Suppressor macrophage treated with lipopolysaccharide for 1 hour (primary cell): ENCODE measurements at places on chromosomes 6 and 20.

- DNase-seq = no peak
These were observed 32.4 kb downstream of the TRAF3IP2 start for GRCh38 chr6:111573131-111573883.

DNA sequence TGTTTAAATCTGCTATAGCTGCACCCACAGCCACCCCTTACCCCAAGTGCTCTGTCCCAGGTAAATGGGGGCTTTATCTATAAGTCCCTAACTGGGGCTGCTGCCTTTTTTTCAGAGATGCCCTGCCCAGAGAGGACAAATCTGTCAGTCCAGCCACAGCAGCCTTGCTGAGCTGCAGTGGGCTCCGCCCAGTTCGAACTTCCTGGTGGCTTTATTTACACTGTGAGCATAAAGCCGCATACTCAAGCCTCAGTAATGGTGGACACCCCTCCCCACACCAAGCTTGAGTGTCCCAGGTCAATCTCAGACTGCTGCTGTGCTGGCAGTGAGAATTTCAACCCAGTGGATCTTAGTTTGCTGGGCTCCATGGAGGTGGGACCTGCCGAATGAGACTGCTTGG is 505.2 kb downstream of the CBLN4 start:
- DNase-seq = no peak

- peak; percentile 40 for DNase-seq
These were observed 27.9 kb downstream of the FOXO3 start for GRCh38 chr6:108588586-108588985.

- no peak for DNase-seq
These were observed 48.4 kb downstream of the FOXF2 start for GRCh38 chr6:1437553-1438406.

DNA sequence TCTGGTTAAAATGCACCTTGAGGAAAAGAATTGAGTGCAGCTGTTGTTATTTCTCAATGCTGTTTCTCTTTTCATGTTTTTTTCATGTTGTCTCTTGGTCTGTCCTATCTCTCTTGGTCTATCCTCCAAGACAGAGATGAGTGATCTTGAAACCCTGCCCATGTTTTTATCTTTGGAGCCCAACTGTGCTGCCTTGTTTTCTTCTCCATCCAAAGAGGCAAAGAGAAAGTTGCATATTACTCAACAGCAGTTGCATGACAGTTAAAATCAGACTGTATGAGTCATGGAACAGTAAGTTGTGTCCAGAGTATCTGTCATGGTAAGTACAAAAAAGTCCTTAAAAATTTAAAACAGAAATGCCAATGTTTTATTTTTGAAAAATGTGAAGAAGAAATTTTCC is 26.2 kb downstream of the BCAS1 start:
- DNase-seq = peak; percentile 62

- DNase-seq = no peak
These were observed 1.5 kb downstream of the MAP7 start for GRCh38 chr6:136548582-136549299.

DNA sequence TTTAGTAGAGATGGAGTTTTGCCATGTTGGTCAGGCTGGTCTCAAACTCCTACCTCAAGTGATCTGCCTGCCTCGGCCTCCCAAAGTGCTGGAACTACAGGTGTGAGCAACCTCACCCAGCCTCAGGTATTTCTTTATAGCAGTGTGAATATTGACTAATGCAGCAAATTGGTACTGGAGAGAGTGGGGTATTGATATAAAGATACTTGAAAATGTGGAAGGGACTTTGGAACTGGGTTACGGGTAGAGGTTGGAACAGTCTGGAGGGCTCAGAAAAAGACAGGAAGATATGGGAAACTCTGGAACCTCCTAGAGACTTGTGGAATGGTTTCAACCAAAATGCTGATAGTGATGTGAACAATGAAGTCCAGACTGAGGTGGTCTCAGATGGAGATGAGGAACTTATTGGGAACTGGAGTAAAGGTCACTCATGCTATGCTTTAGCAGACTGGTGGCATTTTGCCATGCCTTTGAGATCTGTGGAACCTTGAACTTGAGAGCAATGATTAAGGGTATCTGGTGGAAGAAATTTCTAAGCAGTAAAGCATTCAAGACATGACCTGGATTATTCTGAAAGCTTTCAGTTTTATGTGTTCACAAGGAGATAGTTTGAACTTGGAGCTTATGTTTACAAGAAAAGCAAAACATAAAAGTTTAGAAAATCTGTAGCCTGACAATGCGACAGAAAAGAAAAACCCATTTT is 127.2 kb downstream of the DTNBP1 start:
- DNase-seq = no peak

DNA sequence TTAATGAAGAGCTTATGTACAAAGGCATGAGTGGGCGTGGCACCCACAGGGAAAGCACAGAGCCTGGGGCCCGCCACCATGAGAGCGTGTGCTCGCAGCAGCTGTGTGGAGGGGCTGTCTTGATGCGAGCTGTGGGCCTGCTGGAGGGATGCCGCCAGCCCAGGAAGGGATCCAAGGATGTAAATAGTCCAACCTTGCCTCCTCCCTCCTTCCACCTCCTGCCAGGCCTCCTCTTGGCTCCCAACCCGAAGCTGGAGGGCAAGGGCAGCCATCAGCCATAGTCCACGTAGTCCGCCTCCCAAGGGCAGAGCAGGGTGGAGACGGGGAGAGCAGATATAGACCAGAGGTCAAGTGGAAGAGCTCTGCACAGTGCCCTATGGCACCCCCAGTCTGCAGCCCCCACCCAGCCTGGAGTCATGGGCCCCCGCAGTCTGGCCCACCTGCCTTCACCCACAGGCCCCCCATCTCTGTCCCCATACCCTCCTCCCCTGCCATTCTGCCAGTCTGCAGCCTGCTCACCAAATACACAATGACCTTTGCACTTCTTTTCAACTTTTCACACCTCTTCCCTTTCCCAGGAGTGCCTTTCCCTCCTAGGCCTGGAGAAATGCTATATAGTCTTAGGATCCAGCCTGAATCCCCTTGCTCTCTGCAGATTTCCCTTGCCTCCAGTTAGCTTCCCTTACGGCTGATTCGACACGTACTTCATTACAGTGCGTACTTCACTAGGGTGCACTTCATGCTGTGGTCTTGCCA is 77.1 kb downstream of the SHLD1 start:
- no peak for DNase-seq

- DNase-seq = peak; percentile 48
These were observed 126.7 kb downstream of the UNC5CL start for GRCh38 chr6:40912158-40912946.

- no peak for DNase-seq
These were observed 24.0 kb downstream of the HBS1L start for GRCh38 chr6:135030532-135031178.

GRCh38 chr20:39777610-39778009 is 815.5 kb downstream of the DHX35 start:
- no peak for DNase-seq

DNA sequence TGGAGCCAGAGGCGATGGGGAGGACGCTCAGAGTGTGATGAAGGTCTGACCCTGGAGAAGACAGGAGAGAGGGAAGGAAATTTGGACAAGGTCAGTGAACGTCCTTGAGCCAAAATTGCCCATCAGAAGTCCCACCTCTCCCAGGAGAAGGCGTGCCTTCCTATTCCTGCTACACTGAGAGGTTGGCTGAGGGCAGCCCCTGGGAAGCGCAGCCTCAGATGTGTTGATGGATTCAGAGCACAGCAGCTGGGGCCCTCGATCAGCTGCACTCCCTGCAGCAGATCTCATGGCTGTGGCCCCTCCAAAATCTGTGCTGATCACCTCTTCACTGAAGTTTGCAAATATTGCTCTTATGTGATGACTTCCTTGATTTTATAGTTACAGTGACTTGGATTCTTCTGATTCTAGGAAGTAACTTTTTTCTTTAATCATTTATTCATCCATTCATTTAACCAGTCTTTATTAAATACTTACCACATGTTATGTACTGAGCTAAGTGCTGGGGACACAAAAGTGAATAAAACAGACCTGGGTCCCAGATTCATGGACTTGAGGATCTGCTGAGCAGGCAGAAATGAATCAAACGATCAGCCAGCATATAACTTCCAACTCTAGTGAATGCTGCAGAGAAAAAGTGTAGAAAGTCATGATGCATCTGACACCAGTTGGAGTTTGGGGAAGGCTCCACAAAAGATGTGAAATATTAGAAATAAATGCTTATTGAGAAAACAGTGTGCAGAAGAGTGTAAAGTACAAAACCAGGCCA is 69.6 kb upstream of the ARMC2 start:
- no peak for DNase-seq

GRCh38 chr6:140271759-140272377 is 897.4 kb upstream of the CITED2 start:
- peak; percentile 12 for DNase-seq

DNA sequence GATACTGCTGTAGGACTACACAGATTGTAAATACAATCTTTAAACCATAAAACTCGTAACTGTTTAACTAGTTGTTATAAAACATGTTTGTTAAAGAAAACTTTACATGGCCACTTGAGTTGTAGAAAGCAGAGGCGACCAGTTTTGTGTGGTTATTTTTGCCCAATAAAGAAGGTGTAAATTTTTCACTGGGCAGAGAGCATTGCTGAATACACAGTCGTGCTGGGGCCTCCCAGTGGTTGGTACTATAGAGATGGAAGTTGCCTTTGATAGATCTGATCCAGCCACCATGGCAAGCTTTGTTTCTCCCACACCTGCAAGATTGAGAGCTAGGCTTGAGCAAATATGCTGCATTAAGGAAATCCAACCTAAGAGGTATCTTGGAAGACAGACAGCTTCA is 34.0 kb upstream of the YWHAB start:
- no peak for DNase-seq

- peak; percentile 77 for DNase-seq
These were observed 75.9 kb downstream of the UTRN start for GRCh38 chr6:144361016-144361415.

GRCh38 chr20:64067733-64068307 is 4.8 kb downstream of the TCEA2 start:
- no peak for DNase-seq

DNA sequence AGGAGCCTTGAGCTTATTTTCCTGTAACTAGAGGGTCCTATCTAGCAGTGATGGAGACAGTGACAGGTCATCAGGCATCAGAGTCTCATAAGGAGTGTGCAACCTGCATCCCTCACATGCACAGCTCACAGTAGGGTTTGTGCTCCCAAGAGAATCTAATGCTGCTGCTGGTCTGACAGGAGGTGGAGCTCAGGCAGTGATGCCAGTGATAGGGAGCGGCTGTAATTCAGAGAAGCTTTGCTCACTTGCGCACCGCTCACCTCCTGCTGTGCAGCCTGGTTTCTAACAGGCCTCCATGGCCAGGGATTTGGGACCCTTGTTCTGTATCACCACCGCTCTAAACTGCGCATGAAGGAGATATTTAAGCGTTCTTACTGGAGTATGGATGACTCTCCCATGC is 5.3 kb downstream of the KIF25 start:
- DNase-seq = no peak

- no peak for DNase-seq
These were observed 490.4 kb upstream of the HS3ST5 start for GRCh38 chr6:114833211-114833610.

DNA sequence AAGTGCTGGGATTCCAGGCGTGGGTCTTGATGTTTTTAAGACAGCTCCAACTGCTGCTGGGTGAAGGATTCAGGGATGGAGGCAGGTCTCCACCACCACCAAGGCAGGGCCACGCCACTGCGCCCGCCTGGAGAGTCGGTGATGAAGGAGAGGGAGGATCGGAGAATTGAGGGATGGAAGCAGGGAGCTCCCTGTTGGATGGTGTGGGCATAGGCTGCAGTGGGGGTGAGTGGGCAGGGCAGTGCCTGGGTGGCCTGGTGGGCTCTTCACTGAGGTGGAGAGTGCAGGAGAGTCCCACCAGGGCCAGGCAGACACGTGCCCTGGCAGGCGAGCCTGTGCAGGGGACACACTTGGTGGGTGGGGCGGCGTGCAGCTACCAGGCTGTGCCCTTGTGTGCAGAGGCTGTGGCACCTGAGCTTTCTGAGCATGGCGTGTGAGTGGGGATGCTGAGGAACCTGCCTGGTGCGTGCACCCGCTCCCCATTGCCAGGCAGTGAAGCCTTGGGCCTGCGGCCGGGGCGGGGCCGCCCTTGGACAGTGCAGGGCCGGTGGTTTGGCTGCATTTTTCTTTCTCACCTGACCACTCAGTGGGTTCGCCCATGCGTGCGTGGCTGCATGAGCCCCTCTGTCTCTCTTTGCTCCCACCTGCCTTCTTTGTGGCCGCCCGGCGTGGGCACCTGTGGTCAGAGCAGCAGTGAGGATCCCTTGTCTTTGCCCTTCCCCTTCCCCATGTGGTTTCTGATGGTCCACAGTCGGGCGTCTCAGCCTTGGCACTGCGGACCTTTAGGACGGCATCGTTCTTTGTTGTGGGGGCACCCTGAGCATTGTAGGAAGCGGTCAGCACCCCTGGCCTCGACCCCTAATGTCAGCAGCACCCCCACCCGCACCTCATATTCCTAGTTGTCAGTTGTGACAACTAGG is 11.3 kb downstream of the RBM38 start:
- DNase-seq = no peak

DNA sequence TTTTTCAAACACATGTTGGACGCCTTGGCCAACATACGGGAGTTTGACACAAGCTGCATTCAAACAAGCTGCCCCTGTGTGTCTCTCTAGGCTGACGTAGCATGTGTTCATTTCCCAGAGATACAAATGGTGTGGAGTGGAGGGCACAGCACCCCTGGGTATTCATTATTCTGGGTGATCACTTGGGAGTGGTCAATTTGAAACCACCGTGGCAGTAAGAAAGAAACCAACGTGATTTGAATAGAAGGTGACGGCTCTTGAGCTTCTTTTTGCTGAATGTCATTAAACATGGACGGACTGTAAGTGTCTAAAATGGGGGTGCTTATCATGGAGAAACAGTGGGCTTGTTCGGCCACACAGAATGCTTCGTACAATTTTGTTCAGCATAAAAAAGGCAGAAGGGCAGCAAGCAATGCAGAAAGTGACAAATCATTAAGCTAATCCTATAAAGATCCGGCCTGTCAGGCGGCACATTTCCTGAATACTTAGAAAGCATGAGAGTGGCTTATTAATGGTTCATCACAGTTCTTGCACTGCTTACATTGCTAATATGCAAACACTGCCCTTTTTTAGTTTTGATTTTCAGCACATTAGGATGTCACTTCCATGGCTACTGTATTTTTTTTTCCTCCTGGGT is 1261.9 kb upstream of the CITED2 start:
- no peak for DNase-seq

DNA sequence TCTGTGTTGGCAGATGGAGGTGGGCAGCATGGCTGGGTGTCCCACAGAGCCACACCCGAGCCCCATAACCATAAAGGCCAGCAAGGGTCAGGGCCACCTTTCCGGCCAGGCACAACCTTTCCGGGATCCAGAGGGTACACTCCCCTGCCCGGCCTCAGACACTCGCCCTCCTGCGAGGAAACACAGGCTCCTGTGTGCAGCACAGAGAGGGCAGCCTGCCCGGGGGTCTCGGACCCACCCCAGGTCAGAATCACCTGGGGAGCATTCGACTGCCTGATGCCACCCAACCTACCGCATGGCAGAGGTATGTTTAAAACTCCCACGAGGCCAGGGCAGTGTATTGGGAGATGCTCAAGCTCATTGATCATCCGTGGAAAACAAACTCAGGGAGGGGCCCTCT is 260.3 kb downstream of the TAF4 start:
- DNase-seq = no peak

DNA sequence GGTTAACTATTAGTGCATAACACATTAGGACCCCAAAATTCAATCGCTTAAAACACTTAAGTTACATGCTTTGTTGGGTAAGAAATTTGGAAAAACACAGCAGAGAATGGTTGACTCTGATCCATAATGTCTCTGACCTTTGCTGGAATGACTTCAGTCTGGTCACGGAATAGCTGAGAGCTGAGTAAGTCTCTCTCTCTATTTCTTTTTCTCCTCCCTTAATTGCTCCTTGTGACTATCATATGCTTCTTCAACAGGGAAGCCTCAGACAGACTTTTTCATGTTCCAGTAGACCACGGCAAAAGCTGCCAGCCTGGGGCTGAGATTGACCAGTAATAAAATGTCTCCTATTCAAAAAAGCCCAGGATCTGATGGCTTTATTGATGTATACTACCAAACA is 4.8 kb downstream of the OR12D1 start:
- no peak for DNase-seq
